ENCODE measurements at places on chromosomes 13 and 19.

DNA sequence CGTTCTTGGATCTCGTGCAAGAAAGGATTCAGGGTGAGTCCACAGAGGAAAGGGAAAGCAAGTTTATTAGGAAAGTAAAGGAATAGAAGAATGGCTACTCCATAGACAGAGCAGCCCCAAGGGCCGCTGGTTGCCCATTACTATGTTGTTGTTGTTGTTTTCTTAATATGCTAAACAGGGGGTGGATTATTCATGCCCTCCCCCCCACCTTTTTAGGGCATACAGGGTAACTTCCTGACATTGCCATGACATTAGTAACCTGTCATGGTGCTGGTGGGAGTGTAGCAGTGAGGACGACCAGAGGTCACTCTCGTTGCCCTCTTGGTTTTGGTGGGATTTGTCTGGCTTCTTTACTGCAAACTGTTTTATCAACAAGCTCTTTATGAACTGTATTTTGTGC is 29.1 kb upstream of the PCDH9 start:
- DNase-seq = no peak

DNA sequence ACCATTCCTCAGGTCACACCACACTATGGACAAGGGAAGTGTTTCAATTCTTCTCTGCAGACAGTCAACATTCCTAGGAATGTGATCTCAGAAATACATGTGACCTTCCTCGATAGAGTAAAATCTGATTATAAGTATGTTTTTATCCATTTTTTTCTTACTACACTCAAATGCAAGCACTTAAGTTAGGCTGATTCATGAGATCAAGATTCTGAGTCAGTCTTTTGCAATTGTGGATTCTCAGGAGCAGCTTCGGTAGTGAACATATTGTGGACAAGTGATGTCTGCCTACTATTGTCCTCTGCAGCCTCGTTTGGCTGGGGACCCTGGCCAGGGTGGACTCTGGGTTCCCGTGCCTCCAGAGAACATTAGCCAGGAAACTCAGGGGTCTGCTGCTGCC is 3.2 kb downstream of the SERPINE3 start:
- DNase-seq = no peak

DNA sequence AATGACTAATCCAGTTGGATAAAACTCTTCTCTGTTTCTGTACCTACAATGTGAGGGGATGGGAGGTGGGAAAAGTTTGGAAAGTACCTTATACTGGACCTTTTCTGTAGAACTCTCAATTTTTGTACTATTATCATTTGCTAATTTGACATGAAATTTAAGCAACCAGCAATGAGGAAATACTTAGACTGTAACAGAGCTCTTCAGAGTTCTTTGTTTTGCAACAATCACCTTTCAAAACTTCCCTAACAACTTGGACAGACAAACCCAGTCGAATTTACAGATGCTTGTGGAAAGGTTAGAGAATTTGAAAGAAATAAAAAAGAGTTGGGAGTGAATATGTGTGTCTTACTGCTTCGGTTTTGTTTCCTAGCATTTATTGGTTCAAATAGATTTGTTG is 16.8 kb downstream of the KBTBD7 start:
- no peak for DNase-seq

- no peak for DNase-seq
Observed at GRCh38 chr13:32316501-32316900, 1.2 kb downstream of the BRCA2 start.

- no peak for DNase-seq
Observed at GRCh38 chr13:29743201-29743786, 107.1 kb downstream of the UBL3 start.

DNA sequence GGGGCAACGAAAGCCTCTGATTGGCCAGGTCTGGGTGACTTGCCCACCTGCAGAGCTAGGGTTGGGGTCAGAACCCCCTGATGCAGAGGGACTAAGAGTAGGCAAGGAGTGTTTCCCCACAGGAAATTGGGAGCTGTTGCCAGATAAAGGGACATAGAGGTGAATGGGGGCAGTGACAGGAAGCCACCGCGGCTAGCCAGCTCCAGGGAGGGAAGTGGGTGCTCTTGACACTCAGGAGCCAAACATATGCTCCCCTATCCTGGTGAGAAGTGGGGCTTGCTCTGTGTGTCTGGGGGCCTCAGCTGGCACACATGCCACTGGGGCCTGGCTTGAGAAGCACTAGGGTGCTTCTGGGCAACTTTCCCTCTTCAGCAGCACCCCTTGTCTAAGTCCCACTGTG is 26.0 kb downstream of the WDR88 start:
- DNase-seq = no peak

DNA sequence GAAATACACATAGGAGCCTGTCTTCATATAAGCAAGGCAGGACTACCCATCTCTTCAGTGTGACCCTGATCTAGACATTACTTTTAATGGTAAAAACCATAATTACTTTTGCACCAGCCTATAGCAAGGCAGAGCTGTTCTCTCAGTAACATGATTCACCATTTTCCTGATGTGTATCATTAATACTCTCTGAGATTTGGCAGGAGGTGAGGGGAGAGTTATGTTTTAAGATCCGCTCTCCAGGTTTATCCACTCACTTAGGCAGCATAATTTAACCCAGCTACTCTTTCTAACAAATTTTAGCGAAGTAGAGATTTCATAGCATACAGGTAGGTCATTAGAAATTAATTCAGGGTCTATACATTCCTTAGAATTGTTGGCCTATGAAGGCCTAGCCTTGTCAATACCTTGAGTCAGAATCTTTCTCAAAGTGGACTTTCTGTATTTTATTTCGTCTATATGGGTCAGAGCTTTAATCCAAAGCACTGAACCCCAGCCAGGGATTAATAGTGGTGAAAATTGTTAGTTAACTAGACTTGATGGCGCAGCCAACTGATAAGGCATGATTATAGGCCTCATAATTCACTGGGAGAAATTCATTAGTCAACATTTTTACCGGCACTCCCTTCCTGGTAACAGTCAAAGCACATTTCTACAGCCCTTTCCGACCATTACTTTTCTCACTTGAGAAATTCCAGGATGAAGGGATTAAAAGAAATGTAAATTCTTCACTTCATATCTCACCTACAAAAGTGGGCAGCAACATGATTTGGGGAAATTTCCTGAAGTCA is 955.1 kb downstream of the DIAPH3 start:
- DNase-seq = no peak

DNA sequence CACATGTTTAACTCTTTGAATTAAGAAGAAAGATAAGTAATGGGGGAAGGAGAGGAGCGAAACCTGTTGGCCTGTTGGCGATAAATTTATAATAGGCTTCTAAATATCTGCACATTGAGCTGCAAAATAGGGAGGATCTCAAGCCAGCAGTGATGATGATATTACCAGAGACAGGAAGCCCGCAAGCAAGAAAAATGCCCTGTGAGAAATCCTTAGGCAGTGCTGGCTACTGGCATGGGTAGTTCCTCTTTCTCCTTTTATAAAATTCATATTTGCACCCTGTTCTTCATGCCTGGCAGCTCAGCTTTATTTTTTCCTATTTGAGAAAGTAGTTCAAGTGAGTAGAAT is 858 bp upstream of the USP12 start:
- no peak for DNase-seq

DNA sequence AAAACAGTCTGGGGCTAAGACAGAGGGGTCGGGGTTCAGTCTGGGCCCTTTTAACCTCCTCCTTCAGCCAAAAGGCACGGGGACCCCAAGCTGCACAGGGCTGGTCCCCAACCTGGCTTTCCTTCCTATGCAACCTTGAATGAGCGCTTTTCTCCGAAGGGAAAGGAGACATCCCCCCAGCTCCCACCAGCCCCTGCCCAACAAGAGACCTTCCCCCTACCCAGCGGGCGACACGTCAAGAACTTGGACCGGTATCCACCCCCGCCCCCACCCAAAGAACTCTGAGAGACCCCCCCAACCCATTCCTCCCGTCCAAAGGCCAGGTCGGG is 35.0 kb upstream of the NANOS3 start:
- DNase-seq = no peak

- no peak for DNase-seq
Observed at GRCh38 chr13:80577926-80578670, 237.2 kb upstream of the SPRY2 start.

DNA sequence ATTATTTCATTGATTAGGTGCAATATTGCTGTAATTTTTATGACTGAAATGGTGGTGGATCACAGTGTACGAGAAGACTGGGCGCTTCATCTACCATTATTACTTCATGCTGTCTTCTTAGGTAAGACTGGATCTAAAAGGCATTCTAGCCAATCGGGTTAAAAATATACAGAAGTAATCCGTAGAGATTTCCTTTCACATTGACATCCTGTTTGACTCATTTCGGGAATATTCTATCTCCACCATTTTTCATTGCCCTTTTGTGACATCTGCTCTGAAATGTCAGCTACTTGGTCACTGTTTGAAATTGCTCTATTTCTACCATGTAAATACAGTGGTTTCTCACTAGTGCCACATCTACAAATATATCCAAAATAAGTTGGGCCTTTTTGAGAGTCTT is 90.2 kb downstream of the ZAR1L start:
- no peak for DNase-seq

GRCh38 chr19:29528350-29528945 is 2.7 kb downstream of the VSTM2B start:
- DNase-seq = no peak

- DNase-seq = no peak
Observed at GRCh38 chr19:41711376-41712261, 3.2 kb downstream of the CEACAM5 start.

GRCh38 chr13:82905071-82905470 is 977.2 kb downstream of the SLITRK1 start:
- DNase-seq = no peak

DNA sequence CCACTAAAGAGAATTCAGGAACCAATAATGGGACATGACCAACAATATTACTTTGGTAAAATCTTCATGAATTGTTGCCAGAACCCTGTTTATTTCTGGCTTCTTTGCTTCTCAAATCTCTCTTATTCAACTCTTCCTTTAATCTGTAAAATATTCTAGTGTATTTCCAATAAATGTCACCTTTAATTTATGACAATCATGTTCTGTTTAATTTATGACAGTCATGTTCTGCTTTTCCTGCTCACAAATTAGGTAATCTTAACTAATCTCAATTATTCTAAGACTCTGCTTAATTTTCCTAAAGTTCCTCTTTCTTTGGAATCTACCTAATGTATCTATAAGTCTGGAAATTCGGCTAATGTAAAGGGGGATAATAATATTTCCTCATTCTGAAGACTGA is 847.6 kb upstream of the KLHL1 start:
- no peak for DNase-seq

- DNase-seq = no peak
Observed at GRCh38 chr13:99572131-99572530, 70.9 kb downstream of the TM9SF2 start.

DNA sequence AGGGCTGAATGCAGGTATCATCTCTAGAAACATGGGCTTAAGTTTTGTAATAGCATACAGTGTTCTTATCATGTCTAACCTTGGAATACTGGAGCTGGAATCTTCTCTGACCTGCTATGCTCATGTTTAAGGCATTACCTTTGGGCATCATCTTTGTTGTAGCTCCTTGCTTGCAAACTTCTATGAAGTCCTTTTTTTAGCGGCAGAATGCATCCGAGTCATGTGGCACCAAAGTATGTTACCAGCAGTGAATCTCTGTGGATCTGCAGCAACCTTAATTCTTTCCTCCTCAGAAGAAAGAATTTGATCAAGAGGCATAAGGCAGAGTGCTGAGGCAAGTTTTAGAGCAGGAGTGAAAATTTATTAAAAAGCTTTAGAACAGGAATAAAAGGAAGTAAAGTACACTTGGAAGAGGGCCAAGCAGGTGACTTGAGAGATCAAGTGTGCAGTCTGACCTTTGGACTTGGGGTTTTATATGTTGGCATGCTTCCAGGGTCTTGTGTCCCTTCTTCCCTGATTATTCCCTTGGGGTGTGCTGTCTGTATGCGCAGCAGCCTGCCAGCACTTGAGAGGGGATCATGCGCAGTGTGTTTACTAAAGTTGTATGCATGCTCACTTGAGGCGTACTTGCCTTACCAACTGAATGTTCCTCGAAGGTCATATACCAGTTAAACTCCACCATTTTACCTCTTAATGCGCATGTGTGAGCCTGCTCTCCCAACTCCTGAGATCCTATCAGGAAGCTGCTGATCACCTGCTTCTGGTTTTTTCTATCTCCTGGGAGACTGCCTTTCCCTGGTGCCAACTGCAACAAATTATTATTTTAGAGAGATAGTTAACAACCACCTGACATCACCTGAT is 115.5 kb downstream of the LACC1 start:
- no peak for DNase-seq

DNA sequence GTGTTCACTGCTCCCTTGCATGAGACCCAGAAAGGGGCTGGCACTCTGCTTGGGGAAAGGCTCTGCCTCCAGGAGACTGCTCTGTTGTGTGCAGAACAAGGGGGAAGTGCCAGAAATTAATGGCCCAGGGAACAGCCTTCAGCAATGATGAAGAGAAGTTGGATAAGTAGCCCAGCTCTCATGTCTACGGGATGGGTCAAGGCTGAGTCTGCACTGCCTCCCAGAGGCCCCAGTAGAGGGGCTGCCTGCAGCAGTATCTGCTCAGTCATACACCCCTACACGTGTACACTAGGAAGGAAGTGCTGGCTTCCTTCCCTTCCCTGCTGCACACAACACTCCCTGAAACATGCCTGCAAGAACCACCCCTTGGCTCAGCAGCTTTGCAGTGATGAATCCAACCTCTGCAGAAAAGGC is 54.6 kb upstream of the URI1 start:
- DNase-seq = no peak

DNA sequence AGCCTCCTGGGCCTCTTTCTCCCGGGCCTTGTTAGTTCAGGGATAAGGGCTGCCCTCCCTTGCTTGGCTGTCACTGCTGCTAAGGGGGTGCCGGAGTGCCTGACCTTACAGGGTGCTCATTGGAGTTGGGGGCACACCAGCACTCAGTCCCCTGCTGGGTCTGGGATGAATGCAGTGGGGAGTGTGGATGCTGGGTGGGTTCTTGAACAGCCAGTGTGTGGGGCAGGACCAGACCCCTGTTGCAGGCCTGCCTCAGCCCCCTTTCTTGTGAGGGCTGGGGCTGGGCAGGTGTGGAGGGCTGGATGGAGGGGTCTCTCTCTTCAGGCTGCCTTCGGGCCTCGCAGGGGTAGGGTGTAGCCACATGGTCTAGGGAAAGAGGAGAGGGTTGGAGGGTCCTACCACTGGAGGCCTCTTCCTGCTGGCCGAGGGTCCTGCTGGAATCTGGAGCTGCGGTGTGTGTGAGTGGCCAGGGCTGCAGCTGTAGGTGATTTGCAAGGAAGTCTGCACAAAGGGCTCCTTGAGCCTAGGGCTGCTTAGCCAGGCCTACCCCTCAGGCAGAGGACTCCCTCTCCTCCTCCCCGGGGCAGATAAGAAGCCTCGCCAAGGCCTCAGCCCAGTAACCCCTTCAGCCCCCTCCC is 3.2 kb downstream of the CEBPA start:
- DNase-seq = no peak

DNA sequence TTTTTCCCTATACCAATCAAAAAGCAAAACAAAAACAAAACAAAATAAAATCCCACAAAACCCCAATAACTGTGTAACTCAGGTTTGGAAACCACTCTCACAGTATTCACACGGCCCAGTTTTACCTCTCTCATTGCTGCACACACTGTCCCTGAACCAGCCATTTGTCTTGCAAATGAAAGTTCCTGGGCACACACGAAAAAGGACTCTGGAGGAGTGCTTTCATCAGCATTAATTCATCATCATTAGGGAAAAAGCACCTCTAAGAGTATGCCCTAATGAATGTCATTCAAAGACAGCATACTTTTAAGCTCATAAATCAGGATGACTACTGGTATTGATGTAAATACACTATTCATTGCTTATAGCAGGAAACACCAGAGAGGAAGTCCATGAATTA is 306.3 kb downstream of the DNAJC15 start:
- DNase-seq = no peak

- DNase-seq = no peak
Observed at GRCh38 chr19:33394006-33394722, 20.7 kb downstream of the CEBPG start.

- no peak for DNase-seq
Observed at GRCh38 chr19:48568345-48568886, 16.4 kb downstream of the SULT2B1 start.
